ENCODE measurements at places on chromosomes 1 and 21.
A peak's percentile ranks its signal among the peaks of the same experiment; 100 is the strongest.

- DNase-seq: peak; percentile 38
Measured at GRCh38 chr1:145828367-145829026, 4.5 kb downstream of the POLR3C start.

GRCh38 chr1:43510621-43511020, 20.1 kb upstream of the PTPRF start:
- DNase-seq: no peak

- DNase-seq: peak; percentile 66
Measured at GRCh38 chr1:15304708-15305467, 57.9 kb downstream of the FHAD1 start.

DNA sequence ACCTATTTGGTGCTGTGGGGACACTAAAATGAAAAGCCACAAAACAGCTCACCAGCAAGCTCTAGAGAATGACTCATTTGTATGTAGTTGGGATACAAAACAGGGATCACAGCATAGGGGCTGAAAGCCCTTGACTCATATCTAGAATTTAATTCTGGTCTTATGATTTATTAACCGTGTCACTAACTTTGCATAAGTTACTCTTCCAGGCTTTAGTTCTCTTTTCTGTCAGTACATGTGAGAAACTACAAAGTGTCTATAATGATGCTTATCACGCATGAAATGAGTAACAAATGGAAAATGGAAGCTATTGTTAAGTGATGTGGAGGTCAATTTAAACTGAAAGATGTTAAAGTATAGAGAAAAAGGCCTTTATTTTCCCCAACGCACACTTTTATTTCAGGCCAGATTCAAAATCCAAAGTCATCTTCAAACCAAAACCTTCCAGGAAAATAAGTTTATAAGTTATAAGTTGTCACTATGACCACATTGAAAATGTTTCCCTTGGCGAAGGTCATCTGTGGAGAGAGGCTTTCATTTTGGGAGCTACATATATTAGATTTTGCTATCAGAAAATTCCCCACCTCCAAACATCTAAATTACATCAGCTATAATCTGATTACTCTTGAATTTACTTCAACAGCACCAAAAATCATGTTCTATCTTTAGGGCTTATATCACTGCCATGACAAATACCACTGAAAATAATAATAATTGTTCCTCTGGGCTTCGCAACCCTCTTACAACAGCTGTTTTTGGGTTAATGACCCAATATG, 430.5 kb downstream of the MRPL39 start:
- peak; percentile 71 for DNase-seq

- DNase-seq: no peak
Measured at GRCh38 chr1:95247607-95248006, 13.6 kb downstream of the RWDD3 start.

DNA sequence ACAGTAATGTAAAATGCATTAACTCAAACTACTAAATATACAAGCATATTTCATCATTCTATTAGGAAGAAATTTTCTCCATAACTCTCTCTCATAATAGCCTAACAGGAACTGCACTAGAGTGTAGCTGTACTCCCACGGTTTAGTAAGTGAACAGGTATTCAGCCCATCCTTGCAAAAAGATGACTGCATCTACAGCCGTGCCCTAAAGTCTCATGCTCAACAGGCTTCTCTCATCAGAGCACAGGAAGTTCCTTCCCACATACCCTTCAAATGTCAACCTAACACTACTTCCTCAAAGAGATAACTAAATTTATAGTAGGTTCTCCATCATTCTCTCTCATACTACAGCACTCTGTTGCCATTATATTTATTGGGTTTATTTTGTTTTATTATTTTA, 251.6 kb downstream of the AKT3 start:
- peak; percentile 26 for DNase-seq

DNA sequence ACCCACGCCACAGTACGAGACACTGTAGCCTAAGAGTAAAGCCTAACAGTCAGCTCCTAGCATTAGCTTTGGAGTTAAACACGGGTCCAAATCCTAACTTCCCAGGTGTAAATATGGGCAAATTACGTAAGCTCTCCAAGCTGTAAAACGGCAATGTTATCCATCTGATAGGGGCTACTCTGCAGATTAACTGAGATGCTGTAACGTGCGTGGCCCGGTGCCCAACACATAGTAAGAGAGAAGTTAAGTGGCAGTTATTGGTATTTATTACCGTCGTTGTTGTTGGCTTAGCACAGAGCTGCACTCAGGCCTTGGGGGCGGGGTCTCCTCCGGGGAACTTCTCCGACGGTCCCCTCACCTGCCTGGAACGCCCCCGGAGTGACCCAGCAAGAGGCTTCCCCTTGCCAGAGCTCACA, 457 bp downstream of the TRAPPC3 start:
- no peak for DNase-seq

DNA sequence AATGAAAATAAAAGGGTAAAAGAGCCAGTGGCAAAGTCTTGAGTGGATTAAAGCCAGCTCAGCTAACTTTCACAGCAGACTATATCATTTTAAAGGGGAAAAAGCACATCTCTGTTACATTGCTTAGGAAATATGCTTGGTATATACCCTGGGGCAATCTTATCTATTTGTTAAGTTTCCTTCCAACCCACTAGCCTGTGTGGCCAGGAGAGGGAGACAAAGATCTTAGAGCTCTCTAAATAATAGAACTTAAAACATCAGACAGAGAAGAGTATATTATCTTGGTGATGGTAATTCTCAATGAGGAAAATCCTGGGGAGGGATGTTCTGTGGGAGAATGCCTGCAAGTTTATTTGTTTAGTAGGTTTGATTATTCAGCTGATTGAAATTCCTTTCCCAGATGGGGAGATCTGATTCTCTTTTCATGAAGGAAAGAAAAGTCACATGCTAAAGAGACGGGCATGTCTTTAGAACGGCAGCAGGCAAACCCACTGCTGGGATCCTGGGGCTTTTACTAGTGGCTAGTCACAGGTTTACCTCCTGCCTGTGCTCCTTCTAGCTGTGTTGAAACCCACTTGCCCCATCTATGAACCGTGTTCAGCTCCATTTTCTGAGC, 3.6 kb downstream of the KCNE2 start:
- DNase-seq: peak; percentile 68

- DNase-seq: no peak
Measured at GRCh38 chr1:17567582-17567981, 28.1 kb downstream of the ARHGEF10L start.

GRCh38 chr1:197659171-197659570, 116.1 kb downstream of the DENND1B start:
- no peak for DNase-seq

DNA sequence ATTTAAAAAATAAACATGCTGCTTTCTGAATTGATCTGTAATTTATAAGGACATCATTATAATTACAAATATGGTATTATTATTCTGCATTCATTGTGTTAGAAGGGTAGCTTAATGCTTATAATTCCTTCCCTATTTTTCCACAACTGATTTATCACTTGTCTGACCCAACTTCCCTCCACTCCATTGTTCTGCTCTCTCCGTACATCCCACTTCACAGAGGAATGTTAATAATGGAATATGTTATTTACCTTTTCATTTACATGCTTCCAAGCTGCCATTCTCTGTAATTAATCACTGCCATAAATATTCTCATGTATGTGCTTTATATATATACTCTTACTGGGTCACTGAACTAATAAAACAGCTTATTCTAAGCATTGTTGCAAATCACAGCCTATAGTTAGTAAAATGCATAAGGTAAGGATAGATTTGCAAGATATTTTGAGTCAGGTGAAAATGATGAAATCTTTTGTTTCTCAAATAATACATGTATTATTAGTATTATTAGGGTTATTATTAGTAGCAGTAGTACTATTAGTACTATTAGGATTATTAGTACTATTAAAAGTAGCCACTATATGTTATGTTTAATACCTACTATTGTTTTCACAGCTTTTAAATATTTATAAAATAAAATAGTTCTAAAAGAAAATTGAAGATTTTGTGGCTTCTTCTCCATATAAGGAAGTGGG, 70.6 kb upstream of the NEK7 start:
- DNase-seq: no peak

DNA sequence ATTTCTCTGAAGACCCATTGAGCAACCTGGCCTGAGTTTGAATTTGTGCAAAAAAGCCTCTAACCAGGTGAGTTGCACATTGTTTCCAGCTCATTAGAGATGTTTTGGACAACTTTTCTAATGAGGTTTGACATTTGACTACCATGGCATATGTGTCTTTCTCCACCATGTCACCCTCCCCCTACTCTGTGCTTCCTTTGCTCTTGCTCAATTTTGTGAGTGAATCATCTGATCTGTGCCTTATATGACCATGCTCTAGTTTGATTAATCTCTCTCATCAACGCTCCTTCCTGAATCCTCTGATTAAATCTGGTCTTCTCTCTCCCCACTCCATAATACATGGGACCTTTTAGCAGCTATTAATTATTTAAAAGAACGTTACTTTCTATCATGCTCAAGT, 144.8 kb upstream of the SAMSN1 start:
- DNase-seq: no peak

DNA sequence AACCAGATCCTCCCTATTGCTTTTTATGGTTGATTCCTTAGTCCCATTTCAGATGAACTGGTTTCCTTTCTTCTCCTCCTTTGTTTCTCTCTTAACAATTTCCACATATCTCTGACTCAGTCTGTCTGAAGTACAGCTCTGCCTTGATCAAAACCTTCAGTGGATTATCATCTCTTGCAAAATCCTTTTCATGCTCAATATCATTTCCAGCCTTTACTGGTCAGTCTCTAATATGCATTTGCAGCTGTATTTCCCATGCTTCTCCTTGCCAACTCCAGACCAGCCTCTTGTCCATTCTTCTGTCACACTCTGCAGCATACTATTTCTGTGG, 72.2 kb downstream of the SNX7 start:
- DNase-seq: no peak

- DNase-seq: no peak
Measured at GRCh38 chr1:150558303-150558704, 9.1 kb downstream of the ADAMTSL4 start.

DNA sequence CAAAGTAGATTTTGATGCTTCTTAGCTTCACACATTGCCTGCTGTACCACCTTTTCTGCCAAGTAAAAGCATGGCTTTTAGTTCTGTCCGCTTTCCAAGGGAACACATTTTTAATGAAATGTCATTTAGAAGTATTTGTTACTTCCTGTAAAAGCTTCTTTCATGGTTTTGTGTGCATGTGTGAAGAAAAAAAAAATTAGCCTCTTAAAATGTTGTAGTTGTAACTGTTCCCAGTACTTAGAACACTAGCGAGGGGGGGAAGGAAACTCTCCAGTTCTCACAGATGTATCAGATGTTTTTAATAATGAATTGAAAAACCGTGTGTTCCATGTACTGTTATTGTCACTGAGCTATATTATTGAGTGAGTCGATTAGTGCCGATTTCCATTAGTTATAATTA, 568.3 kb upstream of the ADGRL2 start:
- no peak for DNase-seq

GRCh38 chr21:46183910-46184624, at the start of gene SPATC1L:
SPATC1L (minus strand) TSS chr21:46184459; CDS start chr21:46182816, 1,643 bp downstream.
- DNase-seq: peak; percentile 81

DNA sequence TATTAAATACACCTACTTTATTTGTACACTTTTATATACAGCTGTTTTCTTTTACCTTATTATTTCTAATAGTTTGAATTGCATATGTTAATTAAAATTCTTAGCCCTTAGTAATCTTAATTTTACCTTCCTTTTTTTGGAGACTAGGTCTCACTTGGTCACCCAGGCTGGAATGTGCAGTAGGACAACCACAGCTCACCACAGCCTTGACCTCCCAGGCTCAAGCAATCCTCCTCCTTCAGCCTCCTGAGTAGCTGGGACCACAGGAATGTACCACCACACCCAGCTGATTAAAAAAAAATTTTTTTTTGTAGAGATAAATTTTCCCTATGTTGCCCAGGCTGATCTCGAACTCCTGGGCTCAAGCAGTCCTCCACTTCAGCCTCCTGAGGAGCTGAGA, 15.0 kb upstream of the SDC3 start:
- no peak for DNase-seq

- DNase-seq: no peak
Measured at GRCh38 chr1:157820299-157820698, 379 bp upstream of the FCRL1 start.

GRCh38 chr1:203197625-203198024, 11.1 kb upstream of the CHI3L1 start:
- DNase-seq: no peak

GRCh38 chr1:67158401-67158800, 7.9 kb upstream of the IL23R start:
- no peak for DNase-seq

GRCh38 chr1:10643607-10644306, 152.7 kb downstream of the CASZ1 start:
- DNase-seq: no peak

GRCh38 chr1:205417870-205418635, 3.8 kb downstream of the LEMD1 start:
- DNase-seq: no peak

GRCh38 chr1:81470275-81470674, 330.5 kb upstream of the ADGRL2 start:
- DNase-seq: no peak

DNA sequence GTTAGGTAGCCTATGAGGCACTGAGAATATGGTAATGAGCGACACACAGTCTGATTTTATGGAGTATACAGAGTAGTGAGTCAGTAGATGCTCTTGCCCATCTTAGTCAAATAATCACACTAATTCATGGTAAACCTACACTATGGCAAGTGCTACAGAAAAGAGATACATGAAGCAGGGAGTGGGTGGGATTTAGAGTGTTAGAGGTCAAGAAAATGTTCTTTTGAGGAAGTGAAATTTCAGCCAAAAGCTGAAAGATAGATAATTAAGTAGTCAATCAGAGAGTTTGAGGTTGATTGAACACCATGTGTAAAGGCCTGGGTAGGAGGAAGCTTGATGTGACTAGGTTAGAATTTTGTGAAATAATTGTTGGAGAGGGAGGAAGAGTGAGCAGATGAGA, 14.7 kb downstream of the MDM4 start:
- peak; percentile 75 for DNase-seq

DNA sequence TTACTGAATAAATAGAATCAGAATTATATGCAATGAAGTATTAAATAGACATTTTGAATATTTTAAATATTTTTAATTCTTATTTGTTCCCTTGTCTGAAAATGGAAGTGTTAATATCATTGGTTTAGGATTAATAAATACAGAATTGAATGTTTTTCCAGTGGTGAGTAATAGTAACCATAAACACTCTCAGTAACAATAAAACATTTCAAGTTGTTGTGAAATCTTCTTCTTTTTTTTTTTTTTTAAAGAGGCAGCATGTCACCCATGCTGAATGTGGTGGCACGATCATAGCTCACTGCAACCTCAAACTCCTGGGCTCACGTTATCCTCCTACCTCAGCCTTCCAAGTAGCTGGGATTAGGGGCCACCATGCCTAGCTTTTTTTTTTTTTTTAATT, 86.2 kb upstream of the ZBTB18 start:
- no peak for DNase-seq
